Right renal pelvis (tissue), 4 donors: ENCODE measurements at places on chromosomes 5 and 9.

GRCh38 chr5:56176155-56176798 lies 56.9 kb downstream of the ANKRD55 start:
- DNase-seq, result no peak

GRCh38 chr5:151055336-151055735 lies 25.5 kb downstream of the TNIP1 start:
- no peak for DNase-seq

- DNase-seq, result no peak
These were observed 159.5 kb downstream of the BAAT start for GRCh38 chr9:101225271-101225670.

- DNase-seq, result no peak
These were observed 87.5 kb upstream of the SARDH start for GRCh38 chr9:133825555-133826218.

- no peak for DNase-seq
These were observed 28.3 kb upstream of the STOM start for GRCh38 chr9:121398374-121398773.
